ENCODE measurements at places on chromosomes 6 and 20. TPM values are rescaled to one million over a fixed set of nuclear protein-coding genes. Genes with fewer than 3 reads are reported as not detected.

The POLR1C gene
- 49.2 TPM for total RNA-seq

The TBX18 gene
- total RNA-seq: 17.2 TPM

The PRICKLE4 gene
- 0.61 TPM for total RNA-seq

The EYA2 gene
- total RNA-seq: 3.0 TPM

The TMEM217 gene
- 0.80 TPM for total RNA-seq

The KCNG1 gene
- total RNA-seq: 13.9 TPM

The SRMS gene
- not detected for total RNA-seq

The PIGU gene
- total RNA-seq: 31.4 TPM

The PAK5 gene
- total RNA-seq: not detected

The BTBD3 gene
- 10.0 TPM for total RNA-seq

The IMPG1 gene
- total RNA-seq: not detected

The FRK gene
- total RNA-seq: 1.5 TPM

The DEFB132 gene
- not detected for total RNA-seq

The SLC13A3 gene
- total RNA-seq: 0.13 TPM

The ALDH8A1 gene
- total RNA-seq: not detected

The PPIL6 gene
- total RNA-seq: 2.3 TPM

The SEC63 gene
- 21.0 TPM for total RNA-seq

The C6orf15 gene
- total RNA-seq: not detected

The C6orf52 gene
- 2.3 TPM for total RNA-seq

The HDAC2 gene
- total RNA-seq: 86.7 TPM

The AVP gene
- total RNA-seq: not detected

The LPA gene
- total RNA-seq: not detected

The GNMT gene
- not detected for total RNA-seq

The OVOL2 gene
- total RNA-seq: 0.21 TPM

The AIF1 gene
- not detected for total RNA-seq

The RAD21L1 gene
- not detected for total RNA-seq

The RFX6 gene
- total RNA-seq: not detected

The LY6G6D gene
- not detected for total RNA-seq

The MEI4 gene
- not detected for total RNA-seq

The SIRPD gene
- total RNA-seq: not detected

The EEF1E1 gene
- 57.5 TPM for total RNA-seq

The E2F1 gene
- 33.2 TPM for total RNA-seq

The TNXB gene
- total RNA-seq: 0.95 TPM

The SLC17A2 gene
- total RNA-seq: not detected

All from A549 treated with RU486 at 1 μM for 4 hours (cell line).